MCF 10A (cell line): ENCODE measurements at places on chromosomes 3 and 15. TPM values are rescaled to one million over a fixed set of nuclear protein-coding genes. Genes with fewer than 3 reads are reported as not detected.

Gene GOLGA8T
- 0.59 and 0.61 TPM in 2 replicates for total RNA-seq

Gene BFSP2
- not detected in 2 replicates for total RNA-seq

Gene PARP14
- 15.5 and 23.8 TPM in 2 replicates for total RNA-seq

Gene CLSTN2
- total RNA-seq, result not detected in 2 replicates

Gene FETUB
- 0.47 TPM in 1 of 2 replicates, not detected in the other for total RNA-seq

Gene GASK1A
- not detected in 2 replicates for total RNA-seq

Gene KLF13
- total RNA-seq, result 83.1 and 110 TPM in 2 replicates

Gene RLBP1
- total RNA-seq, result not detected in 2 replicates

Gene INSYN1
- not detected in 2 replicates for total RNA-seq

Gene ITIH1
- total RNA-seq, result not detected in 2 replicates

Gene TRIM69
- 8.2 and 12.2 TPM in 2 replicates for total RNA-seq

Gene ZCWPW2
- 0.77 and 1.0 TPM in 2 replicates for total RNA-seq
